ENCODE measurements at places on chromosomes 5 and 9.

DNA sequence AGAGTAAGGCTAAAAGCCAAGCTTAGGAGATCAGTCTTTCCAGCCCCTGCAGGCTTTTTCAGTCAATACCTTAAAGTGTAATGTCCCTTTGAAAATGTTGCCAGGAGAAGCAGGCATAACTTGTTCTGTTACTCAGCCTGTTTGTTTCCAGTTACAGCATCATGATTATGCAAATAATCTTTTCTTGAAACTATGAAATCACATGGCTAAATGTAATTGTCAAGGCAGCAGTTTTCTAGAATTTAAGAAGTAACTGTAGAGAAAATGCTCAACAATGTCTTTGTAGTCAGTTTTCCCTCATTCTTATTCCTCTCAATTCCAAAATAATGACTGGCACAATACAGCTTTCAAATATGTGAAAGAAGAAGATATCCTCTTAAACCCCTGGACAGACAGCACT lies 1.9 kb upstream of the GPR107 start:
- DNase-seq, result no peak

DNA sequence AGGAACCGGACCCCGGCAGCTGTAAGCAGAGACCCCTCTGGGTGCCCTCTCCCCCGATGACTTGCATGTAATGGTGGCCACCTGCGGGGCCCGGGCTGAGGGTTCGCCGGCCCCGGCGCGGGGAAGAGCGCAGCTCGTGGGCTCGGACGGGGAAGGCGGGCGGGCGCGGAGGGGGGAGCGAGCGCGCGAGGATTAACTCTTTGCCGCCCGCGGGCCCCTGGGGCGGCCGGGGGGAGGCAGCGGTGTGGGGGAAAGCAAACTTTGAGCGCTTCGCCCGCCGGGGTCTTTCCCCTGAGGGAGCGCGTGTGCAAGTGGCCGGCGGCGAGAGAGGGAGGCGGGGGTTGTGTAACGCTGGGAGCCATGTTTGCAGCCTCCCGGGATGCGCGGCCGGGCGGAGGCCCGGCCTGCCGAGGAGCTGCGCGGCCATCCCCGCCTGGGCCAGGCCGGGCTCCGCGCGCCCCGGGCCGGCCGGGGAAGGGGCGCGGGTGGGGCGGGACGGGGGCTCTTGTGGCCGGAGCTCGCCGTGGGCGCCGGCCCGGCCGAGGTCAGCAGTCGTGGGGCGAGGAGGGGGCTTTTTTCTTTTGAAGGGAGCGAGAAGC lies 547 bp downstream of the ANP32B start:
- peak; percentile 51 for DNase-seq

GRCh38 chr5:179180061-179180610 lies 120.0 kb downstream of the ZNF354C start:
- no peak for DNase-seq

- DNase-seq, result no peak
These were observed 46.7 kb downstream of the PSD2 start for GRCh38 chr5:139842321-139842720.

DNA sequence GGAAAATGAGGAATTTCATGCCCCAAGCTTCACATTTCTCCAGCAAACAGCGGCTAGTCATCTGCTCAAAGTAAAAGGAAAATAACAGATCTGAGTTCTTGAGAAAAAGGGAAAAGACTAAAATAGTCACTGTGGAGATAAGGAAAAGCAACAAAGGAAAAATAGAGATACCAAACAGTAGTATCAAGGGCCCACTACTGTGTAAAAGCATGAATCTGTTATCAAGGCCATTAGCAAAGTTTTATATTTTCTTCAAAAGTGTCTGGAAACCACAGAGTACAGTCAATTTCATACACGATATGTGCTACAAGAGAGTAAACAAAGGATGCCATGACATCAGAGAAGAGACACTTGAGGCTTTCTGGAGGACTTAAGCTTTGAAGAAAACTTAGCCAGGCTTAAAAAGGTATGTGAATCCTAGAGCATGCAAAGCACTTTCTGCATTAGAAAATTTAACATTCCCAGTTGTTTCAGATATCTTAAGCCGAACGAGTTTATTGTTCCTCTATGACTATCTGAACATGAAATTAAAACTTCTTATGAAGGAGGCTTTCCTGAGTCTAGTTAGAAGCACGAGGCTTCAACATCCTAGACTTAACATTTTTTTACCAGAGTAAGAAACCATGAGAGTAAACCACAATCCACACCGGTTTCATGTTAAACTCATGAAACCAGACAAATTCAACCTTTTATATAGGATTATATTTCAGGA lies 1.2 kb downstream of the TTC33 start:
- DNase-seq, result no peak

DNA sequence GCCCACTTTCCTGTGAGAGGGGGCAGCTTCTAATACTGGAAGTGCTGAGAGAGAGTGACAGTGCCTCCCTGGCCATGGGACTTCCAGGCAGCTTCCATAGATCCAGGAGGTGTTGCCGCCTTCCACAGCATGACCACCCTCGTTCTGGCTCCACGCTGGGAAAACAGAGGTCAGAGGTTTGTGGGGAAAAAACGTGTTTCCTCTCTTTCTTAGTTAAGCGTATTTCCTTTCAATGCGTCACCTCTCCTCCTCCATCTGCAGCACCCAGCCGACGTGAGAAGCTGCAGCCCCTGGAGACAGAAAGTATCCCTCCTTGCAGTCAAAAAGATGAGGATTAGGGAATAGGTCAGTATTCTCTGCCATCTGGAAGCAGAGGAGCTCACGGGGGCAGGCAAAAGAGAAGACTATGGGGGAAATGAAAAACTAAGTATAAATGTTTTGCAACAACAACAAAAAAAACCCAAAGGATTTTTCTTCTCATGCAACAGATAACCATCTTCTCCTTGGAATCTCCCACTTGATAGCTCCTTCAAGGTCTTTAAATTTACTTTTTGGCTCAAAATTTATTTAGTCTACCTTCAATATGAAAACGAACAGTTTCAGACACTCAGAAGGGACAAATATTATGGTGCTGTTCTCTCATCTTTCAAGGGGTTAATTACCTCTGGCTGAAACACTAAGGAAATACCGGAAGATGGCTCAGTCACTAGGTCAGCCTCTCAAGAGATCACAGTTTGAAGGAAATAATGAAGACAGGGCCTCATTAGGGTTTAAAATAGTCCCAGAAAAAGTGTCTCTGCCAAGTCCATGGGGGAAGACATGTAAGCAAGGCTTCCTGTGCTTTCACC lies 38.0 kb downstream of the MTMR12 start:
- no peak for DNase-seq

Data from activated CD8-positive, alpha-beta memory T cell treated with anti-CD3 and anti-CD28 coated beads for 1 hour (primary cell).